Suprapubic skin (tissue), 4 donors: ENCODE measurements at places on chromosomes 4 and X. TPM values are rescaled to one million over a fixed set of nuclear protein-coding genes. Genes with fewer than 3 reads are reported as not detected.

MAGED4B gene
- 5.8 TPM for total RNA-seq

HMGB3 gene
- total RNA-seq: 10.5 TPM

PABPC1L2B gene
- not detected for total RNA-seq

METTL14 gene
- total RNA-seq: 30.9 TPM
